Skeletal muscle cell (primary cell): ENCODE measurements at places on chromosomes 7 and 10.

DNA sequence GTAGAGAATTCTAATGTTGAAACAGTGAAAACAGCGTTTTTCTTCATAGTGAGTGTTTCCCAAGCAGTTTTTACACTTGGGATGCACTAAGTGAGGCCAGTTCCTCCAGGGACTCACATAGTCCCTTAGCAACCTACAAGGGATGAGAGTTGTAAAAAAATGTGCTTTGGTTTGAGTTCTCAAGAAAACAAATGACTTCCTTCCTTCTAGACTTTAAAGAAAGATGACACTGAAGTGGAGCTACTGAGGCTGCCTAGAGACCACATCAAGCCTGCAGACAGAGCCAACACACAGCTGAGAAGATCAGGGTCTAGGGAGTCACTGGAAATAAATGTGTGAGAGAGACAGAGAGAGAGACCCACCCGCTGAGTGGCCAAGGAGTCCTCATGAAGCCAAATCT is 264.4 kb downstream of the TNS3 start:
- no peak for DNase-seq

GRCh38 chr10:130045091-130045652 is 65.5 kb downstream of the C10orf143 start:
- no peak for DNase-seq

DNA sequence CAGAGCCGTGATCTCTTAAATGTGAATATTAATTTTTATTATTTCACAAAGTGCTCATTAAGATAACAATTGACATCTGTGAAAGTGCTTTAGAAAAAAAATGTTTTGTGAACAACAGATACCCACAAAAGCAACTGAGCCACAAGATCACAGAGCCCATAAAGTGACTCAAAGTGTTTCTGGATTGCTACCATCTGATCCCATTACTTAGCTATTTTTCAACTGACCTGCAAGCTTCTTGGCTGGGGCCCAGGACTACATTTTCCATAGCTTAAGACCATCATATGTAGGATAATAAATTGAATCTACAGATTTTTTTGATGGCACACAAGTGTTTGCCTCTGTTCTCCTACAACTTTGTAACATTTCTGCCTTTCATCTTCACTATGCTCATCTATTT is 674.4 kb downstream of the PHTF2 start:
- DNase-seq = peak; percentile 11

- DNase-seq = no peak
Observed at GRCh38 chr10:58444321-58444720, 59.1 kb downstream of the TFAM start.

DNA sequence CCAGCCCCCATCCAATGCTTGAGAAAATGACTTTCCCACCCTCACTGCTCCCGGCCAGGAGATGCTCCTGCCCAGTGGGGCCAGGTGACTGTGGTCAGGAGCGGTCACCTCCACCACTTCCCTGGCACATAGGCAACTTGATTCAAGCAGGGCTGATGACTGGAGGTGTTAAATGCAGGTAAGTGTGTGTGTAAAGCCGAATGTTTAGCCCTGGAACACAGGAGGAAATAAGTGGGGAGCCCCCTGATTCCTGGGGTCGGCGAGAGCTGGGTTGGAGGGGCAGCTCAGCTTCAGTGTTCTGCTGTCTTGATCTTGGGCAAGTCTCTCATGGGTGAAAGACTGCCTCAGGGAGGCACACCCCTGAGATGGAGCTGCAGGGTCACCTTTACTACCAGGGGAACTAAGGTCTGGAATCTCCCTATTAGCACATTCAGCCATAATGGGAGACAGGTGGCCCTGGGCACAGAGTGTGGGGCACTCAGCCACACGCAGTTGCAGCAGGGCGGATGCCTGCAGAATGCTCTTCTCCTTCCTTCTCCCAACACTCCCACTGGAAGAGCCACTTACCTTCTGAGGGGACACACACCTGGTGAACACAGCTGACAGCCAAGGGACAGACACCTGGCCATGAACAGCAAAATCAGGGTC is 124.1 kb downstream of the PTPN20 start:
- no peak for DNase-seq

- DNase-seq = no peak
Observed at GRCh38 chr7:29596593-29597178, 33.1 kb downstream of the PRR15 start.

DNA sequence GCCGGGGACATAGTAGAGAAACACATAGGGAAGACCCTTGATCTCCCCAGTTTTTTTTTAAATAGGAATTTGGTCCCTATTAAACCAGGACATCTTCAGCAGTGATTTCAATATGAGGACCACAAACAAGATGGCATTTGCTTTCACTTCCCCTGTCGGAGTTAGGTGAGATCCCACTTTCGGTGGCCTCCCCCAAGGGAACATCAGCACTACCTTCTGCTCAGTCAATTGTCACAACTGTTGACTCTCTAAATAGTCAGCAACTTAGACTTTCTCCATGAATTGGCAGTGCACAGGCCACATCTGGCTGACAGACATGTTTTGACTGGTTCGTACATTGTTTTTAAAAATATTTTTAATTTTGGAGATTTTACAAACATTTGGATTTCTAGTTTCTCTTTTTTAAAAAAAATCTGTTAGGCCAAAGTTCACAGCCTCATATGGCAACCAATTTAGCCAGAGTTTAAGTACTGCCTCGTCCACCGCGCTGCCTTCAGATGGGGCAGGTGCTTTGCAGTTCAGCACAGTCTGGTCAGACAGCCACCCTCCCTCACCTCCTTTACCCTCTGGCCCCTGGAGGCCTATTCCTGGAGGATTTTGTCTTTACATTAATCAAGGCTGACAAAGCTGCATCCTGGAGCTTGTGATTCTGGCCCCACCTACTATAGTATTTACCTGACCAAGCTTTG is 139.2 kb upstream of the PRR15 start:
- DNase-seq = no peak

DNA sequence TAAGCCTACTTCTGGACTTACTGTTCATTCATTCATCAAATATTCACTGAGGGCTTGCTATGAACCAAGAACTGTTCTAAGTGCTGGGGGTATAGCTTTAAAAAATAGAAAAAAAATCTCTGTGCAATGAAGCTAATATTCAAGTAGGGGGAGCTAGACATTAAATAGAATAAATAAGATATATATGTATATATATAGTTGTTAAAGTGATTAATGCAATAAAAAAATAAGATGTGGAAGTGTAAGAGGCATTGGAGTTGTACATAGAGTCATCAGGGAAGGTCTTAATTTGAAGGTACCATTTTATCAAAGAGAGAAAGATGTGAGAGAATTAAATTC is 181.2 kb upstream of the AGR3 start:
- DNase-seq = no peak

DNA sequence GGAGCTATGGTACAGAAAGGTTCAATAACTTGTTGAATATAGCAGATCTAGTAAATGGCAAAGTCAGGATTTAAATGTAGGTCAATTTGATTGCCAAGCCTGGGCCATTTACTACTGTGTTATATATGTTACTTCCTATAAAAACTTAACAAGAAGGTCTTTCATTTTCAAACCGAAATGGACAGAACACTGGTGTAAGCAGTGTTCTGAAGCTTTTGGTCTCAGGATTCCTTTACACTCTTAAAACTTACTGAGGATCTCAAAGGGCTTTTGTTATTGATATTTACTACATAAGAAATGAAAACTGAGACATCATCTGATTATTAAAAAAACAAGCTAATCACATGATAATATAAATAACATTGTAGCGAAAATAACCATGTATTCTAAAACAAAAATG is 114.7 kb downstream of the PTEN start:
- no peak for DNase-seq

GRCh38 chr7:113800826-113801225 is 118.0 kb downstream of the PPP1R3A start:
- DNase-seq = no peak

GRCh38 chr7:132453826-132454225 is 122.4 kb downstream of the PLXNA4 start:
- DNase-seq = no peak

- DNase-seq = no peak
Observed at GRCh38 chr10:30993155-30993554, 38.5 kb downstream of the ZNF438 start.

GRCh38 chr7:65304175-65304574 is 69.5 kb upstream of the ZNF92 start:
- DNase-seq = no peak

DNA sequence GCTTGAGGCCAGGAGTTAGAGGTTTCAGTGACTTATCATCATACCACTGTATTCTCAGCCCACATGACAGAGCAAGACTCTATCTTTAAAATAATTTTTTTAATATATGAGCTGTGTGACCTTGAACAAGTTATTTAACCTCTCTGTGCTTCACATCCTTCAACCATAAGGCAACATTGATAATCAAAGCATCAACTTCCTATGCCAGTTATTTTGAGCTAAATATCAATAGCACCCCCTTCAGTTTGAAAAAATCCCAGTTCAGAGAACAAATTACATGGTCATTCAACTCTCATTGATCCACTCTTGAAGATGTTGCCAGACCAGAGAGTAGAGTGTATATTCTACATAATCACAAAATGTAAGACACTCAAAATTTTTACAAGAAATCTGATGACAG is 53.0 kb downstream of the ASNS start:
- no peak for DNase-seq

DNA sequence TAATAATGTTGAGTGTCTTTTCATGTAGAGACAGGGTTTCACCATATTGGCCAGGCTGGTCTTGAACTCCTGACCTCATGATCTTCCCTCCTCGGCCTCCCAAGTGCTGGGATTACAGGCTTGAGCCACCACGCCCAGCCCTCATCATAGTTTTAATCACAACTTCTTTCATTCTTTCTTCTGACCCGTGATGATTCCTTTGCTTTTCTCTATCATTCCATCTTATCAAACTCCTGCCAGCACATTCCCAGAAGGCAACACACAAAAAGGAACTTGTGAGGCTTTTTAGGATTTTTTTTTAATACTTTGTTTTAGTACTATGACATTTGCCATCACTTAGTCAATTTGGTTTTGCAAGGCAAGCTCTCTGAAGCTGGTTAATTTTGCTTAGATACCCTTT is 77.5 kb upstream of the MEOX2 start:
- no peak for DNase-seq

GRCh38 chr7:68868978-68869377 is 729.3 kb upstream of the AUTS2 start:
- no peak for DNase-seq

GRCh38 chr10:35456153-35456720 is 119.9 kb downstream of the CCNY start:
- no peak for DNase-seq

GRCh38 chr10:49112851-49113250 is 2.5 kb downstream of the VSTM4 start:
- no peak for DNase-seq

- DNase-seq = no peak
Observed at GRCh38 chr10:121735263-121735662, 137.0 kb upstream of the FGFR2 start.

- no peak for DNase-seq
Observed at GRCh38 chr7:111224354-111225231, 133.7 kb downstream of the LRRN3 start.

- DNase-seq = no peak
Observed at GRCh38 chr7:23404546-23405239, 65.6 kb downstream of the IGF2BP3 start.

GRCh38 chr10:131532745-131533341 is 221.3 kb upstream of the TCERG1L start:
- no peak for DNase-seq

- no peak for DNase-seq
Observed at GRCh38 chr10:102185811-102186527, 33.8 kb downstream of the NOLC1 start.

DNA sequence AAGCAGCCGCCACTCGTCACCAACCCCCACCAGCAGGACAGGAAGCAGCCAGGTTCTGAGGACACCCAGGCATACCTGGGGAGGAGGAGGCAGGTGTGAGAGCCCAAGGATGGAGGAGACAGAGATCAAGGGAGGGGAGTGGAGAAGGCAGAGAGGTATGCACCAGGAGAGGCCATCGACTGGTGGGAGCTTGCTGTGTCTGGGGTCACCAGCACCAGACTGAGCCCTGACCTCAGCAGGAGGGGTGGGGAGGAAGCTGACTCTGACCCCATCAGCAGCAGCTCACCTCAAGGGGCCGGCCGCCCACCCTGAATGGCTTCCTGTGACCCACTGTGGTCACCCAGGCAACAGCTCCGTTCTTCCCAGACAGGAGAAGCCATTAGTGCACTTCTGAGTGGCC is 7.8 kb downstream of the VIPR2 start:
- no peak for DNase-seq

GRCh38 chr10:78623578-78624215 is 445.1 kb upstream of the ZMIZ1 start:
- peak; percentile 11 for DNase-seq

- no peak for DNase-seq
Observed at GRCh38 chr7:148962440-148962822, 65.9 kb downstream of the PDIA4 start.

DNA sequence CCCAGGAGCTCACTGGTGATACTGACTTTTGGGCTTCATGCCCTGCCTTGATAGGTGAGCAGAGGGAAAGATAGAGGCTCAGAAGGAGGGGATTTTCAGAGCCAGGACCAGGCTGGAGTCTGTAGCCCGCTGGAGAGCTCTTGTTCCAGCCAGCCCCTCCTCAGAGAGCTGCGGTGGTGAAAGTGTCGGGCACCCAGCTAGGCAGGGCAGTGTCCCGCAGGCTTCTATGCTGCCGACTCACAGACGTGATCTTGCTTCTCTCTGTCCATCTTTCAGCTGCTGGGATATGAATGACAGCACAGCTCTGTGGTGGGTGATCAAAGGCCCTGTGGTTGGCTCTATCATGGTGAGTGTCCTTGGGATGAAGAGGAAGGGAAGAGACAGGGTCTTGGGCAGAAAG is 35.2 kb downstream of the ADCYAP1R1 start:
- no peak for DNase-seq

- DNase-seq = no peak
Observed at GRCh38 chr7:73879977-73880681, 19.2 kb downstream of the TMEM270 start.

- DNase-seq = no peak
Observed at GRCh38 chr7:43584195-43584586, 1.3 kb downstream of the STK17A start.

DNA sequence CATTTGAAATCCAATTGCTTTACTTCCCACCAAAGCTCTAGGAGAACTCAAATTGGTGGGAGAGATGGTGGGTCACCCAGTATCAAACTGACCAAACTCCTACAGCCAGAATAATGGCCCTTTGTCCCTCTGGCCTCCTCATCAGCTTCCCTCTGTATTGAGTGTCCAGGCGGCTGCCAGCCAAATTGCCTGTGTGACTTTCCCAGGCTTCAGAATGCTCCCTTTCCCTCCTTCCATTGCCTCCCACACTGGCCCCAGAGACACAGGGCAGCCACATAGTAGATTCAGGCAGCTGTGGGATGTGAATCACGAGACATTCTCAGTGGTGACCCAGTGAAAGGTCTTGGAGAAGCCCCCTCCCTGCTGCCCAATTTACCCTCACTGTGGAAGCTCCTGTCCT is 12.7 kb upstream of the VDAC2 start:
- DNase-seq = no peak

DNA sequence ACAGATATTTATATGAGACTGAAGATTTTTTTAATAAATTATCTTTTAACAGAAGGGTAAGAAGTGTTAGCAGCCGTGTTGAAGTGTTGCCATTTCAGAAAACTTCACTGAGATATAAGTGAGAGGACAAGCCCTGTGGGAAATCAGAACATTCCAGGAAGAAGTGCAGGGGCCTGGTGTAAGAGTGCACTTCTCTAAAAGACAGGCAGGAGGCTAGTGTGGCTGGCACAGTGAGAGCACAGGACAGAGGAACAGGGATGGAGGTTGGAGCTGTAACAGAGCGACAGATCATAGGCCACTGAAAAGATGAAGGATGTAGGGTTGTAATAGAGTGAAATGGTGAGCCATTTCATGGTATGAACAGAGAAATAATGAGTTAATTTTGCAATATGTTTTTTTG is 608.9 kb downstream of the SORCS1 start:
- no peak for DNase-seq
